ENCODE measurements at places on chromosomes 5 and 9.

DNA sequence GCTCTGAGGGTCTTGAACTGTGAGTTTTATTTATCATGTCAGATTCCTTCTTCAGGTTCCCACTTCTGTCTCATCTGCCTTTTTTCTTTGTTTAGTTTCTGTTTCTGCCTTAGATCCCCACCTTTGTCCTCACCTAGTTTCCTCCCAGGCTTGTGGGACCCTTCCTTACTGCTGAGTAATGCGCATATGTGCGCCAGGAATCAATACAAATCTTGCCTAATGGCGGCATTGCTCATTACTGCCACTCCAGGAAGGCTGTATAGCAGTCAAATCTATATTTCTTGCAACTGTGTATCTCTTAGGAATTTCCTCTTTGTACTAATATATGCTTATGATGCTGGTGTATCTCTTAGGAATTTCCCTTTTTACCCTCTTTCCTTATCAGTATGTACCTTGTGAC is 465.4 kb downstream of the DMRT2 start:
- DNase-seq: no peak

GRCh38 chr9:123820139-123820538 is 109.8 kb downstream of the DENND1A start:
- DNase-seq: no peak

- DNase-seq: peak; percentile 70
These were observed 234.3 kb upstream of the ANKH start for GRCh38 chr5:15105799-15106393.

GRCh38 chr5:160129841-160130240 is 10.6 kb upstream of the PWWP2A start:
- DNase-seq: no peak

- no peak for DNase-seq
These were observed 78.4 kb downstream of the VAV2 start for GRCh38 chr9:133913571-133914369.

- DNase-seq: no peak
These were observed 28.0 kb upstream of the SIL1 start for GRCh38 chr5:139226131-139226530.

DNA sequence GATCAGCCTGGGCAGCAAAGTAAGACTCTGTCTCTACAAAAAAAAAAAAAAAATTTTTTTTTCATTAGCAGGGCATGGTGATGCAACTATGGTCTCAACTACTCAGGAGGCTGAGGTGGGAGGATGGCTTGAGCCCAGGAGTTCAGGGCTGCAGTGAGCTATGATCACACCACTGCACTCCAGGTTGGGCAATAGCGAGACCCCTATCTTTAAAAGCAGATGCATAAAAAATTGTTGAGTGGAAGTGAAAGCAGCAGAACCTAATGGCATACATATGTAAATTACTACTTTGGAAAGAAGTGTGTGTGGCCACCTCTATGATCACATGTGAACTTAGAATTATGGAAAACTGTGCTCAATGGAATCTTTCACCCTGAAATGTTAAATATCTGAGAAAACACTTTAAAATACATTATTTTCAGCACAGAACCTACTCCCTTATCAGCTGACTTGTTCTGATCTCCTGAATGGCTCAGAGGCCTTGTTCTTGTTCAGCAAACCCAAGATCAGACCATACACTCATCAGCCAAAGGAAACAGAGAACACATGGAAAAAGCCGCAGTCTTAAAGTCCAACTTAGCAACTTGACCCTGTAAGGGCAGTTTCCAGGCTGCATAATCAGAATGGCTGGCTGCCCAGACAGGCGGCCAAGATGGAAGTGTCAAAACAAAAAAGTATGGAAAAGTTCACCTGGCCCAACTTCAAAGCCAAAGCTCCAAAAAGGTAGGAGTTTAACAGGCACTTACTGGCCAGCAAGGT is 56.5 kb downstream of the SIL1 start:
- DNase-seq: no peak
